ENCODE measurements at places on chromosomes 7 and 10.

DNA sequence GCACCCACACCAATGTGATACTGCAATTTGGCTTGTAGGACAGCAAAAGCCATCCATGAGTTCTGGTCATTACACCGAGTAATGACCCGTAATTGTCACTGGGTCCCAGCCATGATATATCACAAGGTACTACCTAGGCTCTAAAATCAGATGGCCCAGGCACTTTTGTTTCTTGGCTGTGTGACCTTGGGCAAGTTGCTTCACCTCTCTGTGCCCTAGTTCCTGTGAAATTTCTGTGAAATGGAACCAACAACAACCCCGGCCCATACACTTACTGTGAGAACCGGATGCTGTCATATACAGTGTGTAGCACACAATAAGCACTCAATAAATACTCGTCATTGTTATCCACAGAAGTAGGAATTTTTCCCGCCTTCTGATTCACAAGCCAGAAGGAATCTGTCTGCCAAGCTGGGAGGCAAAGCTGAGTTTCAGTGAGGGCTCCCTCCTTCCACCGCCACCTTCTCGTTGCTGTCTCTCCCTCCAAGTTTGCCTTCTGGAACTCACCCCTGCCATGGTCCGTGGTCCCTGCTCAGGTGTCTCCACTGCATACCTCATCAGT lies 6.4 kb upstream of the CYTH3 start:
- DNase-seq = no peak

DNA sequence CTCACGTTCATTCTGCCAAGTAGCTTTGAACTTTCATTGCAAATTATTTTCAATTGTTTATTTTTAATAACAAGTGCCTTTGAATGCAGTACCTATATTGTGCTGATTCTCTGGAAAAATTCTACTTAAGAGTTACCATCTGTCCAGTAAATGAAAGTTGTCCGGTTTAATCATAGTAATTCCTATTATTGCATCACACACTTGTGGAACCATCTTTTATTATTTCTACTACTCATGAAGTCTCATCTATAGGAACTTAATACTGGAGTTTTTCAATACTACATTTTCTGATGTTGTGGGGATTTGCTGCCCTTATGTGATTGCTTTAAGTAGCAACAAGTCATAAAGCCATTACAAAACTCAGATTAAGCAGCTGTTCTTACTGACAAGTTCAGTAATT lies 16.5 kb upstream of the SKAP2 start:
- DNase-seq = no peak

DNA sequence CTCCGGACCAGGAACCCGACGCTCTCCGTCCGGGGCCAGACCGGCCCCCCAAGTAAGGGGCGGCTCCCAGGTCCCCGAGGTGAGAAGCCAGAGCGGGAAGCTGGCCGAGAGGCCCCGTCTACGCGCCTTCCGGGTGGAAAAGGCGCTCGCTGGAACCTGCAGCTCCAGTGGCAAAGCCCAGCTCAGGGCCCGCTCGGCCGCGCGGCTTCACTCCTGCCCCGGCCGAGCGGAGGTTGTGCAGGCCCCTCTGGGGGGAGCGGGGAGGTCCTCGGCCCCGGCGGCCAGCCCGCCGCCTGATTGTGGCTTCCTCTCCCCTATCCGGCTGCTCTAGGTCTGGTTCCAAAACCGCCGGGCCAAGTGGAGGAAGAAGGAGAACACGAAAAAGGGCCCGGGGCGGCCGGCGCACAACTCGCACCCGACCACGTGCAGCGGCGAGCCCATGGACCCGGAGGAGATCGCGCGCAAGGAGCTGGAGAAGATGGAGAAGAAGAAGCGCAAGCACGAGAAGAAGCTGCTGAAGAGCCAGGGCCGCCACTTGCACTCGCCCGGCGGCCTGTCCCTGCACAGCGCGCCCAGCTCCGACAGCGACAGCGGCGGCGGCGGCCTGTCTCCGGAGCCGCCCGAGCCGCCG lies 2.9 kb downstream of the UNCX start:
- no peak for DNase-seq

DNA sequence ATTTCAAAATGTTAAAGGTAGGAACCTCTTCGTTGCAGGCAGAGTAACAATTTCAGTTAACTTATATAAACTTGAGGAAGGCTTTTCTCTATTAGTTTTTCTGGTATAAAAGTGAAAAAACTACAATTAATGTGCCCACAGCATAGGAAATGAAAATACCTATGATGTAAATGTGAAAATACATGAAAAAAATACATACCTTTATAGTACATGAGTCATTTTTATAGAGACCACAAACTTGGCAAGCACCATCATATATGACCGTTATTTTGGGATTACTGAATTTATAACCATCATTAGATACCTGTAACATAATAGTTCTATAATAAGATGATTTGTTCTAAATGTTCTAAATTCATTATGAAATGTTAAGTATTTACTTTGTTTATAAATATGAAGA lies 42.7 kb downstream of the VWDE start:
- DNase-seq = no peak

GRCh38 chr10:101775273-101776160 lies at the start of gene FGF8:
TSS of gene FGF8 (minus strand) at chr10:101776114. CDS start at chr10:101775900, 214 bp downstream.
- DNase-seq = no peak

DNA sequence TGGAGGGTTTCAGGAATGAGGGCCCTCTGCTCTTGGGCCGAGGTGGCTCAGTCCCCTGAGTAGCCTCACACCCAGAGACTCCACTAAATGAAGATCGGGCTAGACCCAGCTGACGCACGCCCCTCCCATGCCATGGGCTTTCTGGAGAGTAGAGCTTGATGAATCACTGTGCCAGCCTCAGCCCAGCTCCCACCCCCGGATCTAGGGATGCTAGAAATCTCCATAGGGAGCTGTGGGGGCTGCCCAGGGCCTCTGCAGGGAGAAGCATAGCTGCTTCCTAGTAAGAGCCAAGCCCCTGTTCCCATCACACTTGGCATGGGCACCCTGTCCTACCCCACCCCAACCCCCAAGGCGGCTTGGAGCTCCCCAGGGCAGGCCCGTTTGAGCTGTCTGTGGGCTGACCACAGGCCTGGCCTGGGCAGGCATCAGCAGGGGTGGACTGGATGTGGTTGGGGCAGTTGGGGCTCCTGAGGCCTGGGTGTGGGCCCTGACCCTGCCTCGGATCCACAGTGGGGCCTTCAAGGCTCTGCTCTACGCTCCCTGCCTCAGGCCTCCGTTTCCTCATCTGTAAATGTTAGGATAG lies 121.2 kb downstream of the ZMIZ1 start:
- DNase-seq = no peak

DNA sequence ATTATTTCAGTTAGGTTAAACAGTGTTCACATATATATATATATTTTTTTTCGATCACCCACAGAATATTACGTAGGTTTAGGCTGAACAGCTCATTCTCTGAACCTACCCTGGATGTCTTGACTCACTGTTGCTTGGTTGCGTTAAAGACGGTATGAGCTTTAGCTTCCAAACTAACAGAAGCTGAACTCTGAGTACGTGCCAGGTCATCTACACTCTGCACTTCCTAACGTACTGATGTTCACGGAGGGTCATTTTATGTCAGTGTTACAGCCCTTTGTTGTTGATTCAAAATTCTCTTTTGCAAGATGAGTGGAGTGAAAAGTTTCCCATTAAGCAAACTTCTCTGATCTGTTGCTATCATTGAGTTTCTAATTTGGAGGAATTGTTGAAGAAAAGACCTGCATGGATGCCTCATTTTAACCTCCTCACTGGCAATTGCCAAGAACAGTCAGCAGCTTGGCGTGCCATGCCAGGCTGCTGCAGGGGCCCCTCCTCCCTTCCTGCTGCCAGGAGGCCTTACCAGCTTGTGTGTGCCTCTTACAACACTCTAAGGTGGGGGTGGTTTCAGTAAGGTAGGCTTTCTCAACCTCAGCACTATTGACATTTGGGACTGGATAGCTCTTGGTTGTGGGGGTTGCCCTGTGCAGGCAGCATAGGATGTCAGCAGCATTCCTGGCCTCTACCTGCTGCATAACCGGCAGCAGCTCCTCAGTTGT lies 44.3 kb downstream of the INSYN2A start:
- no peak for DNase-seq

DNA sequence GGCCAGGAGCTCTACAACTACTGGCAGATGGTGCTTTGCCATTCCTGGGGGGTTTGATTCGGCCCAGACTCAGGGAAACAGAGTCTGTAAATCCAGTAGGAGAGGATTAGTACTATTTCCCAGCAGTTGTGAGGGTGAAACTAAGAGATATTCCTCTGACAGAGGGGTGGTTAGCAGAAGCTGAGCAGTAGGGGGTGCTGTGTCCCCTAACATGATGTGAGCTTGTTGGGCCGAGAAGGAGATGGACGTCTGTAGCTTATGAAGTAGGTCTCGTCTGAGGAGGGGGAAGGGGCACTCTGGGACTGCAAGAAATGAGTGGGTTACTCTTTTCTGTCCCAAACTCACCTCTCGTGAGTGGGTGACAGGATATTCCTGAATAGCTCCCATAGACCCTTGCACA lies 179.2 kb upstream of the MBL2 start:
- DNase-seq = no peak

- DNase-seq = no peak
These were observed 94.5 kb downstream of the INPP5A start for GRCh38 chr10:132632091-132632561.

- DNase-seq = no peak
These were observed 124.0 kb upstream of the ZEB1 start for GRCh38 chr10:31194986-31195385.
